ENCODE measurements at places on chromosomes 2 and 18.

GRCh38 chr2:29269095-29269764, 154.0 kb downstream of the CLIP4 start:
- no peak for DNase-seq

- peak; percentile 39 for DNase-seq
Observed at GRCh38 chr2:222000326-222000725, 298.5 kb downstream of the PAX3 start.

GRCh38 chr2:155747531-155747930, 585.0 kb downstream of the NR4A2 start:
- DNase-seq, result no peak

DNA sequence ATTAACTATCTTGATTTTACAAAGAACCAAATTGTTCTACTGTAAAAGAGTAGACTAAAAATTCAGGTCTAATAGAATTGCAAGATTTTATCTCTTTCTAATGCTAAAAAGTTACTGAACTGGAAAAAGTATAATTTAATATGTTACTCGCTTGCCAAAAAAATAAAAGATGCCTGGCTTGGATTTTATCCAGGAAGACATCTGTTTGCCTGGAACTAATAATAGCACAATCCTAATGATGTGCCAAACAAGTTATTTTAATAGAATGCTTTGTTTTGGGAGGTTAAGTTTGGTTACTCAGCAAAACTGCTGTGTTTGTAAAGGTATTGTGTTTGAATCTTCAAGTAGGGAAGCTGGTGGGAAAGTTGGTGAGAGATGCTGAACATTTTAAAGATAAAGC, 19.4 kb upstream of the ZSWIM2 start:
- no peak for DNase-seq

DNA sequence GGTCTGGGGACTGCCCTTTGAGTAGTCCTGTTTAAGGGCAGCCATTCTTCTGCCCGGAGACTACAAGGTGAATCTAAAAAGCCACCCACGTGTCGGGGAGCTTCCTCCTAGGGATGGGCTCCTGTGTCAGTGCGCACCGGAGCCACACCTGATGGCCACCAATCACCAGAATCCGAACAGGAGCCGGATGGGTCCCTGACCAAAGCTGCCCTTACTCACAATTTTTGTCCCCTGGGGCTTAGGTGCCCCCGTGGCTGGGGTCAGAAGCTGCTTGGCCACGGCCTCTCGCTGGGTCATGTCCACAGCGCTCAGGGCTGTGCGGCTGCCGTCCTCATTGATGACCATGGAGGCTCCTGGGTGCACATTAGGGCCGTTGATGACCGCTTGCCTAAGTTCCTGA, 30.9 kb downstream of the POLR1A start:
- no peak for DNase-seq

DNA sequence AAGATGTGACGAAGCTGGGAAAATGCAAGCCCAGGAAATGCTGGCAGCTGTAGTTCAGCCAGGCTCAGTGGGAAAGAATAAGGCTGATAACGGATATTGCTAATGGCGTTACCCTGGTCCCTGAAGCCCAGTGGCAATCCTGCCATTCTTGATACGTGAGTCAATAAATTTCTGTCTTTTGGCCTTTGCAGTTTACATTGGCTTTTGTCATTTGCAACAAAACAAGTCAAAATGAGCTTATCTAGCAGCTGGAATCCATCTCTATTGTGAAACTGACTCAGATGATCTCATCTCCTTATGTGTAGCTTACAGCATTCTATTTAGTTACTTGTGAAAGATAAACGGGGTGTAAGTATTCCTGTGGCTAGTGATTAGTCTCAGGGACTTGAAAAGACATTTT, 43.8 kb downstream of the ARL6IP6 start:
- no peak for DNase-seq

DNA sequence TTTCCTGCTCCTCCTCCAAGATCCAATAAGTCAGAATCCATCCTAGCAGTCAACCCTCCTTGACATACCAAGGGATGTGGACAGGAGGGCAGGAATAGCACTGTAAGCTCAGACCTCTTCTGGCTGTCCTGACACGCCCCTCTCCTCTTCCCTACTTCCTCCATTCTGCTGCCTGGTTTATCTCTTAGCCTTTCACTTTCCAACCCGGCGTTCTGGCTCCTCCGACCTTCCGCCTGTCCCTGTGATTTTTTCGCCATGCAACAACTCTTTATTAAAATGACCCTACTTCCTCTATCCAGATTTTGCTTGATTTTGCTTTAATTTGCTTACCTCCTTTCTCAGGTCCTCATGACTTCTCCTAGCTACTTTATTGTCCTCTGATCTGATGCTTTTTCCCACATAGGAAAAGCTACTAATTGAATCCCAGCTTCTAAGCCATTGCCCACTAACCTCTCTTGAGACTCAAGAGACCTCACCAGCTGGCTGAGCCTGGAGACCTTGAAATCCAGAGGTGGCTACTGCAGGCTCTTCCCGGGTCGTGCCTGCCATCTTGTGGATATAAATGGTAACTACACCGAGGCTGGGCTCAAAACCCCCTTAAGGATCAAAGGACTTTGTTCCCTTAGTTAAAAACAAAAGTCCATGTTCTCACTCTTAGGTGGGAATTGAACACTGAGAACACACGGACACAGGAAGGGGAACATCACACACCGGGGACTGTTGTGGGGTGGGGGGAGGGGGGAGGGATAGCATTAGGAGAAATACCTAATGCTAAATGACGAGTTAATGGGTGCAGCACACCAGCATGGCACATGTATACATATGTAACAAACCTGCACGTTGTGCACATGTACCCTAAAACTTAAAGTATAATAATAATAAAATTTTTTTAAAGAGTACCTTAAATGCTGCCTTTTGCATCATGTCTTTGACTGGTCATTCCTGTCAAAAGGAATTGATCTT, 139.4 kb downstream of the AKAIN1 start:
- peak; percentile 67 for DNase-seq

DNA sequence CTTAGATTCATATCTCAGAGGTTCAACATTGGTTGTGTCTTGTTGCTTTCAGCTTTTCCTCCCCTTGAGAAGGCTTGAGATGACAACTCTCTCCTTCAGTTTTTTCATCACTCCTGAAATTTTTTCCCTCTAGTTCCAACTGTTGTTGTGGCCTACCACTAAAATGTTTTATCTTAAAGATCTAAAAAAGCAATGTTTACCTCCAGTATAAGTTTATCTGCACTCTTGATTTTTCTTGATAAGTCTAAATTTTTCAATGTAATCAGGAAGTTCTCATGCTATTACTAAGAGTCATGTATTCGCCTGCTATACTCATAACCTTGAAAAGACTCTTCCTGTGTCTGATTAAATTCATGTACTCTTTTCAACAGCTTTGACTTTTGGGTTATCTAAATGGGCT, 366.3 kb upstream of the TFPI start:
- no peak for DNase-seq

DNA sequence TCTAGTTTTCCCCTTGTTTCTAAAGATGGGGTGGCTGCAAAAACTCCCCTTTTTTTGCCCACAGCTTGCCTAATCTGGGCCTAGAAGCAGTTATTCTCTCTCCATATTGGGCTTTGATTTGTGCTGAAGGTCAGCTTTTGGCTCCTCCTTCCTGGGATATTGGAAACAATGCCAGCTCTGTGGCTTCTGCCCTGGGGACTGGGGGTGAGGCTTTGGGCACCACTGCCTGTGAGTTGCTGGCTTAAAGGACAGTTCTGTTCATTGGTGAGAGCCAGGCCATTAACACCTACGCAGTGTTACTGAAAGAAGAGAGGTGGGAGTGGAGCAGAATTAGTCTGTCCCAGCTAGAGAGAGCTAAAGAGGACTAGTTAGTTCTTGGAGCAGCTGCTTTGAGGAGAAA, 4.3 kb downstream of the UBXN2A start:
- no peak for DNase-seq

DNA sequence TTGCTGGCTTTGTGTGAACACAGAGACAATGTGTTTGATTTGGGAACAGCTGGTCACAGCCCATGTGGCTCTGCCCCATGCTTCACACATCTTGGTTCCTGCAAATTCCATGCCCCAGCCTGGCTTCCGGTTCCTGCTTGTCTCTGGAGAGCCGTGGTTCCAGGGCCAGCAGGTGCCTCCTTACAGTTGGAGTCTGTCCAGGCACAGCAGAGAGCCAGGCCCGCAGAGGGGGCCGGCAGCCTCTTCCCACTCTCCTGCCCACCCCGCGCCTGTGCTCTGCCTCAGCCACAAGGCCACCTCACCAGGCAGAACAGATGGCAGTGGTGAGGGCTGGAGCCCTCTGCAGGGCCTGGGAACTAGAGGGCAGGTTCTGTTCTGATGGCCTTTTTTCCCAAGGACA, 81.5 kb downstream of the LDLRAD4 start:
- DNase-seq, result no peak

GRCh38 chr2:127586136-127586535, 50.7 kb downstream of the MYO7B start:
- DNase-seq, result no peak

DNA sequence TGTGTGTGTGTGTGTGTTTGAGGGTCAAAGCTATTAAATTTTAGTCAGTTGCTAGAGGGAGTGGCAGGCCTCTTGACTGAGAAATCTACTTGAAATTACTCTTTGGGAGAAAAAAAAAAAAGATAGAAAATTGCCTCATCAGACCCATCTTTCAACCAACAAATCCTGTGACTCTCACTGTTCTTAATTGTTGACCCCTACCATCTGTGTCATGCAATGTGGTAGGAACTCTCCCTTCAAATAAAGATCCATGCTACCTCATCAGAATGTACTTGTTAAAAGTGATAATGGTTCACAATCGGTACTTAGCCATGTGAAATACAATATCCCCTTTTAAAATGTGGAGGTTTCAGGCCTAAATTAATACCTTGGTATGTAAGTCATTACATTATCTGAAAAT, 670.8 kb upstream of the FANCL start:
- no peak for DNase-seq

DNA sequence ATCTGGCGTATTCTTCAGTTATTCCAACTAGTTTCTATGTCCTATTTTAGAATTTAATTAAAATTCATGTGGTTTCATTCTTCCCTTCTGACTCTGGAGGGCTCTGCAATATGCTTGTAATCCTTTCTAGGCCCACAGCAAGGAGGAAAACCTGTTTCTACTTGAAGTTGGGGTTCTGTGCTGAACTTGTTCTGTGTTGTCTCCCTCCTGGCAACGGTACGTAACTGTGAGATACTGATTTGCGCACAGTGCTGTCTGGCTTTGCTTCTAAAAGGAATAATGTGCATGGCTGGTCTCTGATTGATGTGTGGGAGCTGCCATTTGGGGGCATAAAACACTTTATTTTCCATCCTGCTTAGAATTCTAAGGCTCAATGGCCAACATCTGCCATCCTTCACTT, 81.7 kb downstream of the NABP1 start:
- DNase-seq, result no peak

DNA sequence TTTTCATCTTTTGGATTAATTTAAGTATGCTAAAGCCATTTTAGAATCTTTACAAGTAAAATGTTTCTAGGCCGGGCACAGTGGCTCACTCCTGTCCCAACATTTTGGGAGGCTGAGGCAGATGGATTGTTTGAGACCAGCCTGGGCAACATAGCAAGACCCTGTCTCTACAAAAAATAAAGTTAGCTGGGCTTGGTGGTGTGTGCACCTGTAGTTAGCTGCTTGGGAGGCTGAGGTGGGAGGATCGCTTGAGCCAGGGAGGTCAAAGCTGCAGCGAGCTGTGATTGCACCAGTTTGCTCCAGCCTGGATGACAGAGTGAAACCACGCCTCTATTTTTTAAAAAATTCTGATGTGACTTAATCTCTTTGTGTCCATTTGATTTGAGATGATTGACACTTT, 3.9 kb downstream of the PPM1B start:
- no peak for DNase-seq

DNA sequence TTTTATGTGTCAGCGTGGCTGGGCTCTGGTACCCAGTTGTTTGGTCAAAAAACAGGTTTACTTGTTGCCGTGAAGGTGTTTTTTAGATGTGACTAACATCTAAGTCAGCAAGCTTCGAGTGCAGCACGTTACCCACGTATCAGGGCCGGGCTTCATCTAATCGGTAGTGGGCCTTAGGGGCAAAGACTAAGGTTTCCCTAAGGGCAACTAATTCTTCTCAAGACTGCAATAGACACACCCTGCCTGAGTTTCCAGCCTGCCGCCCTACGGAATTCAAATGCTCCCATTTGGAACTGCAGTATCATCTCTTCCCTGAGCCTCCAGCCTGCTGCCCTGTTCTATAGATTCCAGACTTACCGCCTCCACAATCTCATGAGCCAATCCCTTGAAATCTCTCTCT, 27.7 kb downstream of the FHL2 start:
- DNase-seq, result no peak

DNA sequence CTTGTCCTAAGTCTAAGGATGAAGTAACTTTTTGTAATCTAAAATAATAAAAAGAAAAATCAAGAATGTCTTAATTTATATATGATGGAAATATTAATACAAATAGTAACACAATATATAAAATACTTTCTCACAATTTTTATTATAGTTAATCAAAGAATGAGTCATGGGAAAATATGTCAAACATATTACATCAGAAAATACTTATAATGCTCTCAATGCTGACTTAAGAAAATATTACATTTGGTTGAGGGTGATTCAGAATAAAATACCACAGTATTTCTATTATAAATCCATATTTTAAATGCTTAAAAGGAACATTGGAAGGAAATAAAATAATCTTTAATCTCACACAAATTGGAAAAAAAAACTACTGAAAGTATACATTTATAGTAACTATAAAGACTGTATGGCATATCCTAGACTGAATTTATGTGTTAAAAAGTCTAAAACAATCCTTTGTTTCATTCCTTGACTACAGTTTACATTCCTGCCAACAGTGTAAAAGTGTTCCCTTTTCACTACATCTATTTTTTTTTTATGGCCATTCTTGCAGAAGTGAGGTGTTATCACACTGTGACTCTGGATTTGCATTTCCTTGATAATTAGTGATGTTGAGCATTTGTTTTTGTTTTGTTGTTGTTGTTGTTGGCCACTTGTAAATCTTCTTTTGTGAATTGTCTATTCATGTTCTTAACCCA, 1573.5 kb upstream of the ACVR2A start:
- no peak for DNase-seq

Data from LoVo (cell line).